ENCODE measurements at places on chromosomes 16 and 17. TPM values are rescaled to one million over a fixed set of nuclear protein-coding genes. Genes with fewer than 3 reads are reported as not detected.

The TEKT1 gene
- not detected for total RNA-seq

The PPM1E gene
- not detected for total RNA-seq

The KRT33A gene
- total RNA-seq, result not detected

- no peaks in the 10 kb centered on the region for H3K4me1 ChIP-seq
- H3K27ac ChIP-seq, result no peak overlapping the region
- H3K36me3 ChIP-seq, result no peaks in the 10 kb centered on the region
- no peak for DNase-seq
Observed at GRCh38 chr16:15830832-15831451, 25.9 kb downstream of the MYH11 start.

DNA sequence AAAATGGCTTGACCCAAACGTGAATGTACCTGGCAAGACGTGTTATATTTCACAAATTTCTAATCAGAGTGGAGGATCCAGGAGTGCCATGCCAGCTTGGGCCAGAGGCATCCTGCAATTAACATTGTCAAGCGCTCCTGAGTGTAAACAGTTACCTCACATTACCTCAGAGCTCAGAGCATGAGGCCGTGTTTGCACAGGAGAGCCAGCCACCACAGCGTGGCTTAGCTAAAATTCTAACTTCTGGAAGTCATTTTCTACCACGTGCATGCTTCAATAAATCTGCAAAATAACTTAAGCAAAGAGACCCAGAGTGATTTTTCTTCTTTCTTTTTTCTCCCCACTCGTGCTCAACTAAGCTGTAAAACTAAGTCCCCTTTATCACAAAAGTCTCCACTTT is 769.0 kb downstream of the KCNJ2 start:
- no peak for DNase-seq
- no peaks in the 10 kb centered on the region for H3K4me1 ChIP-seq
- no peak overlapping the region for H3K27ac ChIP-seq
- H3K27me3 ChIP-seq, result no peaks in the 10 kb centered on the region

DNA sequence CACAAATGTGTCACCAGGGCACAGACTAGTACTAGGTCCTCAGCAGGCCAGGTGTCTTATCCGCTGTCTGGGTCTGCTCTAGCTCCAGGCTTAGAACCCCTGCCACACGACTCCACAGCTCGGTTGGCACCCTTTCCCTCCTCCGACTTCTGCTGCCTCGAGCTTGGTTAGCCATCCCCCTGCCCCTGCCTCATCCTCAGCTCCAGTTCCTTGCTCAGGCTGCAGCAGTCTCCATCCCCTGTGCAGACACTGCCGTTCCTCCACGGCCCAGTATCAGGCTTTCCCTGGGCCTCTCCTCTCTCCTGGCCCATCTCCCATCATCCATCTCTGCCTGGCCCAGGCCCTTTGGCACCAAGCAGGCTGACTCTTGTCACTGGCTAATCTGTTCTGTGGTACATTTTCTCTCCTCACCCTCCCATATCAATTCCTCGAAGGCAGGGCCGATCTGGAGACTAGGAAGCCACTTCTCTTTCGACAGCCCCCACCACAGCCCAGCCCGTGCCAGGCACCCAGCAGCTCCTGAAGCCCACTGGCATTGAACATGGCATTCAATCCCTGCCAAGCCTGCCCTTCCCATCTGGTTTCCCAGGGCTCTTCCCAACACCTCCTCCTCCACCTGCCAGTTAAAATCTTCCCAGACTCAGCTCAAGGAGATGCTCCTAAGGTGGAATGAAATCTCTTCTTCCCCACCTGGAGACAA is 1.4 kb upstream of the GRN start:
- no peaks in the 10 kb centered on the region for H3K36me3 ChIP-seq
- H3K4me3 ChIP-seq, result no peak overlapping the region
- H3K27me3 ChIP-seq, result no peaks in the 10 kb centered on the region

DNA sequence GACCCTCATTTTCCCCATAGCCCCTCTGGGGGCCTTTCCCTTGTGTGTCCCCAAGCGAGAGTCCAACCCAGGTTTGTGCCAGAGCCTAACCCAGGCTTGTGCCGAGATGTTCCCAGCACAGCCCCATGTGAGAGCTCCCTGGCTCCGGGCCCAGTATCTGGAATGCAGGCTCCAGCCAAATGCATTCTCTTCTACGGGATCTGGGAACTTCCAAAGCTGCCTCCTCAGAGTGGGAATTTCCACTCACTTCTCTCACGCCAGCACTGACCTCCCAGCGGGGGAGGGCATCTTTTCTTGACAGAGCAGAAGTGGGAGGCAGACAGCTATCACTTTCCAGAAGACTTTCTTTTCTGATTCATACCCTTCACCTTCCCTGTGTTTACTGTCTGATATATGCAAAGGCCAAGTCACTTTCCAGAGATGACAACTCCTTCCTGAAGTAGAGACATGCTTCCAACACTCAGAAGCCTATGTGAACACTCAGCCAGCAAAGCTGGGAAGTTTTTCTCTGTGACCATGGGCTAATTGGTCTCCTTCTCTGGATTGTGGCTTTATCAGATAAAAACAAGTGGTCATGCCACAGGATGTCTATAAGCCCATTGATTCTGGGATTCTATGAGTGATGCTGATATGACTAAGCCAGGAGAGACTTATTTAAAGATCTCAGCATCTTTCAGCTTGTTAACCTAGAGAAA is 2.5 kb upstream of the CCL2 start:
- no peak for DNase-seq
- peaks cover 39% of the 10 kb centered on the region for H3K27me3 ChIP-seq
- no peak overlapping the region for H3K27ac ChIP-seq
- H3K4me1 ChIP-seq, result no peaks in the 10 kb centered on the region
- H3K36me3 ChIP-seq, result no peaks in the 10 kb centered on the region
- no peak overlapping the region for H3K4me3 ChIP-seq

DNA sequence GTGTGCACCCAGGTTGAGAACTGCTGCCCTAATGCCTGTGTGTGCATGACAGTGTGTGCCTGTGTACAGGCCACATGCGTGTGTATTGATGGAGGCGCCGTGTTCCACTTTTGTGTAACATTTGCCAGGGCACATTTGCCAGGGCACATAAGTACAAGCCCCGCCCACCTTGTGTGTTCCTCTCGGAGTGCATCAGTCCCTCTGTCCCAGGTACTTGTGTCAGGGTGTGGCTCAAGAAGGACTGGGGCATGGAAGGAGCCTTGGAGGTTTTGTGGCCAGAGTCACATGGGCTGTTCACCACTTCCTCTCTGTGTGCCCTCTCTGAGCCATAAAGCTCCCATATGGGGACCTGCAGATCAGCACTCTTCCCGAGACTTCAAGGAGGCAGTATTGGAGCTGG is 73.9 kb downstream of the MRM1 start:
- no peak overlapping the region for H3K4me3 ChIP-seq
- no peak overlapping the region for H3K27ac ChIP-seq
- H3K4me1 ChIP-seq, result peaks cover 56% of the 10 kb centered on the region
- no peaks in the 10 kb centered on the region for H3K27me3 ChIP-seq

- H3K4me1 ChIP-seq, result no peaks in the 10 kb centered on the region
- DNase-seq, result no peak
- no peak overlapping the region for H3K4me3 ChIP-seq
- H3K27me3 ChIP-seq, result no peaks in the 10 kb centered on the region
Observed at GRCh38 chr17:72691017-72691416, 401.5 kb downstream of the SLC39A11 start.

- peaks cover 80% of the 10 kb centered on the region for H3K36me3 ChIP-seq
- H3K4me1 ChIP-seq, result peaks cover 93% of the 10 kb centered on the region
- no peaks in the 10 kb centered on the region for H3K27me3 ChIP-seq
- peak; percentile 69 for DNase-seq
Observed at GRCh38 chr16:57042157-57043111, 49.9 kb upstream of the CPNE2 start.

DNA sequence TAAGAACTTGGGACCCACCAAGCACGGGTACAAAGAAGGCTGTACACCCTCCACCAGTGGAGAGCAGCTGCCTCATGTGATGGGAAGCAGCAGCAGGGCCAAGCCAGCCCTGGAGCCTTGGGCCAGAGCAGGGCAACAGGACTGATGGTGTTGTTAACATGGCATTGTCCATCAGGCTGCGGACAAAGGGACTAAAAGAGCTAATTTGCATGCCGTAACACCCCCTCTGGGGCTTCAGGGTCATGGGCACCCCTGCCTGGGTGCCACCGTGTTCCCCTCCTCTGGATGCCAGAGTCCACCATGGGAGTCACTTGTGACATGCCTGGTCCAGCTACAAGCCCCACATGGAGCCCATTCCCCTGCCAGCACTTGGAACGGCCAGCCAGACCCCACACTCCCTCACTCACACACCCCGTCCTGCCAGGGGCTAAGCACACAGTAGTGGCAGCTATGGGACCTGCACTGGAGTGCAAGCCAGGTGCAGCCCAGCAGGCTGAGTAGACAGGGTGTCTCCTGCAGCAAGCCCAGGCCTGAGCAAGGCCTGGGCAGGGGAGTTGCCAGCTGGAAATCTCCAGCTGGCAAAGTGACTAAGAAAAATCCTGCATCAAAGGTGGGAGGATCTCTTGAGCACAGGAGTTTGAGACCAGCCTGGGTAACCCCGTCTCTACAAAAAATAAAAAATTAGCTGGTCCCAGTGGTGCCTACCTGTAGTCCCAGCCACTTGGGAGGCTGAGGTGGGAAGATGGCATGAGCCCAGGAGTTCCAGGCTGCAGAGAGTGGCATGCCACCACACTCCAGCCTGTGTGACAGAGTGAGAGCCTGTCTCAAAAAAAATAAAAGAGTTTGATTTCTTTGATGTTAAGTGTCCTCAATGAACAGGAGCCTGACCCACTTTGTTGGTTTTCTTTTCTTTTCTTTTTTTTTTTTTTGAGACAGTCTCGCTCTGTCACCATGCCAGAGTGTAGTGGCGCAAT is 33.7 kb downstream of the NOL11 start:
- H3K27me3 ChIP-seq, result no peaks in the 10 kb centered on the region
- H3K4me1 ChIP-seq, result no peaks in the 10 kb centered on the region
- peaks cover 45% of the 10 kb centered on the region for H3K36me3 ChIP-seq
- H3K4me3 ChIP-seq, result no peak overlapping the region
- no peak overlapping the region for H3K27ac ChIP-seq
- DNase-seq, result no peak

- no peak overlapping the region for H3K4me3 ChIP-seq
- H3K27me3 ChIP-seq, result peaks cover 7% of the 10 kb centered on the region
- no peaks in the 10 kb centered on the region for H3K36me3 ChIP-seq
- no peak for DNase-seq
Observed at GRCh38 chr17:38542286-38542685, 63.5 kb downstream of the SRCIN1 start.

GRCh38 chr17:42230225-42230624 is 35.9 kb upstream of the GHDC start:
- DNase-seq, result no peak
- no peak overlapping the region for H3K27ac ChIP-seq
- peaks cover 7% of the 10 kb centered on the region for H3K4me1 ChIP-seq
- peaks cover 46% of the 10 kb centered on the region for H3K36me3 ChIP-seq
- no peak overlapping the region for H3K4me3 ChIP-seq
- H3K27me3 ChIP-seq, result no peaks in the 10 kb centered on the region

DNA sequence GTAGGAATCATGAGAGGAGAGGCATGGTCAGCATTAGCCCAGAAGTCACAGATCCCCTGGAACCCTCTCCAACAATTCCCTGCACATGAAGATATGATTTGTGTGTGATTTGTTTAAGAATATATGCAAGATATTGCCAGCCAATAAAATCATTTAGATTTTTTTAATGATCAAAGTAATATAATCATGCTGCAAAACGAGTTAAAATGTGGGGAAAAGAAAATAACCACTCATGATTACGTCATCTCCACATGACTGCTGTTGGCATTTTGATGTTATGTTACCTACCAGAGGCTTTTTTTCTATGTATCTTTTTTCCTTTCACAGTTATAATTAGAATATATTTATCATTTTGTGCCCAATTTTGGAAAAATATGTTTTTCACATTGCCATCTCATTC is 22.4 kb downstream of the SLC35G3 start:
- H3K27ac ChIP-seq, result no peak overlapping the region
- H3K36me3 ChIP-seq, result no peaks in the 10 kb centered on the region
- H3K4me3 ChIP-seq, result no peak overlapping the region
- H3K27me3 ChIP-seq, result no peaks in the 10 kb centered on the region

DNA sequence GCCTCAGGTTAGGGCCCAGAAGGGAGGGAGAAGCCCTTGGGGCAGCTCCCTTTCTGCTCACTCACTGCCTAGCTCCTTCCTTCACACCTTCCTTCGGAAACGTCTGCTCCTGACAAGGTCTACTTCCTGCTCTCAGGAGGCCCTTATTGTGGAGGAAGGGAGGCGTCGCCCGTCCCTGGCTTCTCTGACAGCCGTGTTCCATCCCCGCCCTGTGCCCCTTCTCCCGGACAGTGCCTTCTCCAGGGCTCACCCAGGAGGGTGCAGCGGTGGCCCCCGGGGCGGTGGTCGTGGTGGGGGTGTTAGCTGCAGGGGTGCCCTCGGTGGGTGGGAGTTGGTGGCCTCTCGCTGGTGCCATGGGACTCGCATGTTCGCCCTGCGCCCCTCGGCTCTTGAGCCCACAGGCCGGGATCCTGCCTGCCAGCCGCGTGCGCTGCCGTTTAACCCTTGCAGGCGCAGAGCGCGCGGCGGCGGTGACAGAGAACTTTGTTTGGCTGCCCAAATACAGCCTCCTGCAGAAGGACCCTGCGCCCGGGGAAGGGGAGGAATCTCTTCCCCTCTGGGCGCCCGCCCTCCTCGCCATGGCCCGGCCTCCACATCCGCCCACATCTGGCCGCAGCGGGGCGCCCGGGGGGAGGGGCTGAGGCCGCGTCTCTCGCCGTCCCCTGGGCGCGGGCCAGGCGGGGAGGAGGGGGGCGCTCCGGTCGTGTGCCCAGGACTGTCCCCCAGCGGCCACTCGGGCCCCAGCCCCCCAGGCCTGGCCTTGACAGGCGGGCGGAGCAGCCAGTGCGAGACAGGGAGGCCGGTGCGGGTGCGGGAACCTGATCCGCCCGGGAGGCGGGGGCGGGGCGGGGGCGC is 231.9 kb downstream of the SEC14L1 start:
- H3K27ac ChIP-seq, result peak overlapping the region; percentile 60
- H3K4me1 ChIP-seq, result peaks cover 73% of the 10 kb centered on the region
- peak overlapping the region; percentile 100 for H3K4me3 ChIP-seq
- no peaks in the 10 kb centered on the region for H3K27me3 ChIP-seq
- DNase-seq, result peak; percentile 30

- H3K36me3 ChIP-seq, result no peaks in the 10 kb centered on the region
- H3K27ac ChIP-seq, result no peak overlapping the region
- no peak overlapping the region for H3K4me3 ChIP-seq
- H3K4me1 ChIP-seq, result no peaks in the 10 kb centered on the region
- no peaks in the 10 kb centered on the region for H3K27me3 ChIP-seq
- no peak for DNase-seq
Observed at GRCh38 chr16:4176906-4177417, 60.7 kb upstream of the ADCY9 start.

GRCh38 chr16:56997264-56997663 is 7.9 kb downstream of the NLRC5 start:
- no peaks in the 10 kb centered on the region for H3K27me3 ChIP-seq
- H3K36me3 ChIP-seq, result peaks cover 31% of the 10 kb centered on the region
- H3K27ac ChIP-seq, result peak overlapping the region; percentile 4
- no peak overlapping the region for H3K4me3 ChIP-seq
- DNase-seq, result no peak
- H3K4me1 ChIP-seq, result peaks cover 89% of the 10 kb centered on the region

- peaks cover 7% of the 10 kb centered on the region for H3K27me3 ChIP-seq
- H3K36me3 ChIP-seq, result no peaks in the 10 kb centered on the region
- no peak for DNase-seq
- no peak overlapping the region for H3K27ac ChIP-seq
Observed at GRCh38 chr17:79715943-79716797, 14.6 kb upstream of the ENPP7 start.
